ENCODE measurements at places on chromosomes 11 and 22.
A peak's percentile ranks its signal among the peaks of the same experiment; 100 is the strongest.

GRCh38 chr11:44604171-44604581 is 38.7 kb downstream of the CD82 start:
- DNase-seq = peak; percentile 61

GRCh38 chr11:129973068-129973467 is 29.6 kb downstream of the PRDM10 start:
- no peak for DNase-seq

GRCh38 chr22:40345815-40346184 is 500 bp upstream of the ADSL start:
- no peak for DNase-seq

DNA sequence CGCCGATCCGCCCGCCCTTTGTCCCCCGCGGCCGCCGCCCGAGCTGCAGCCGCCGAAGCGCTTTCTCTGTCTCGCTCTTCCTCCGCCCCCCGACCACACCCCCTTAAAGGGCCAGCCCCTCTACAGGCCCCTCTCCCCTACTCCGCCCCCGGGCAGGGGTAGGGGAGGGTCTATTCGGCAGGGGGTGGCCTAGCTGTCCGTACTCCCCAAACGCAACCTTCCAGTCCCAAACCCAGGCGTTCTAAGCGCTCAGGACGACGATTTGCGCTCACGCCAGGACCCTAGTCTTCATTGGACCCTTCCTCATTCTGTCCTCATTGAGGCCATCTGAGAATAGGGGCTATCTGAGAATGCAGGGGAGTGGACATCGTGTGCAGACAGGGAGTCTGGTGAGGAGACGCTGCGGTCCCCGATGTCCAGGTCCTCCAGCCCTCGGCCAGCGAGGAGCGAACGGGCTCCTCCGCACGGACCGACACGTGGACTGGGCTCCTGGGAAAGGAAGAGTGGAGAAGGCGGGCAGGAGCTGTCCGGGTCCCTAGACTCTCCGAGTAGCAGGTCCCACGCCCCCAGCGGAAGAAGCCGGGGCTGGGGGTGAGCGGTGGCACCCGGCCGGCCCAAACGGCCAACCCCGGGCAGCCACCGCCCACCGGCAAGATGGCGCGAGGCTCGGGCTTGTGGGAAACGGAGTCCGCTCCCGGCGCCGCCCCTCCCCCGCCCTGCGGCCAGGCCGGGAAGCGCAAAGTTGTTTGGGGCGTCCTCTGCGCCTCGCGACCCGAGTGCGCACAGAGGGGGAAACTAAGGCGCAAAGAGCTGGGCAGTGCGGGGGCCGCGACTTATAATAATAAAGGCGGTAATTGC is at the start of gene PPP1R14B:
Gene PPP1R14B (minus strand): TSS at position 73 of the 858 bp plus-strand sequence. CDS start 270 bp downstream, outside the sequence.
- peak; percentile 61 for DNase-seq

- DNase-seq = no peak
Measured at GRCh38 chr11:45805305-45806071, 539 bp downstream of the SLC35C1 start.

DNA sequence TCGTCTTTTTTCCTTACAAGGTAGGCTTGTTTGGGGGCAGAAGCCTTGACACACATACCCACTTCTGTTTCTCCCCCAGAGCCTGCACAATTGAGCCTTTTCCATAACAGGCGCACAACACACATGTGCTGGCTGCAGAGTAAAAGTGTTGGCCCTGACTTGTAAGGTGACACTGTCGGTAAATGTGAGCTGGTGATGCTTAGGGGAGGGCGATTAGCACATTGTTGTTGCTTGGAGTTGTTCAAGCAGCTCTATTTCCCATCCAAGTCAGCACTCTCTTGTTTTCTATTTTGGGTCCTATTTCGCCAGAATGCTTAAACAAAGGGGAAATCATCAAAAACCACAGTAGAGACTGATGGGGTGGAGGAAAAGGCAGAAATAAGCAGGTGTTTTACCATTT is 51.9 kb upstream of the PTPRJ start:
- no peak for DNase-seq

DNA sequence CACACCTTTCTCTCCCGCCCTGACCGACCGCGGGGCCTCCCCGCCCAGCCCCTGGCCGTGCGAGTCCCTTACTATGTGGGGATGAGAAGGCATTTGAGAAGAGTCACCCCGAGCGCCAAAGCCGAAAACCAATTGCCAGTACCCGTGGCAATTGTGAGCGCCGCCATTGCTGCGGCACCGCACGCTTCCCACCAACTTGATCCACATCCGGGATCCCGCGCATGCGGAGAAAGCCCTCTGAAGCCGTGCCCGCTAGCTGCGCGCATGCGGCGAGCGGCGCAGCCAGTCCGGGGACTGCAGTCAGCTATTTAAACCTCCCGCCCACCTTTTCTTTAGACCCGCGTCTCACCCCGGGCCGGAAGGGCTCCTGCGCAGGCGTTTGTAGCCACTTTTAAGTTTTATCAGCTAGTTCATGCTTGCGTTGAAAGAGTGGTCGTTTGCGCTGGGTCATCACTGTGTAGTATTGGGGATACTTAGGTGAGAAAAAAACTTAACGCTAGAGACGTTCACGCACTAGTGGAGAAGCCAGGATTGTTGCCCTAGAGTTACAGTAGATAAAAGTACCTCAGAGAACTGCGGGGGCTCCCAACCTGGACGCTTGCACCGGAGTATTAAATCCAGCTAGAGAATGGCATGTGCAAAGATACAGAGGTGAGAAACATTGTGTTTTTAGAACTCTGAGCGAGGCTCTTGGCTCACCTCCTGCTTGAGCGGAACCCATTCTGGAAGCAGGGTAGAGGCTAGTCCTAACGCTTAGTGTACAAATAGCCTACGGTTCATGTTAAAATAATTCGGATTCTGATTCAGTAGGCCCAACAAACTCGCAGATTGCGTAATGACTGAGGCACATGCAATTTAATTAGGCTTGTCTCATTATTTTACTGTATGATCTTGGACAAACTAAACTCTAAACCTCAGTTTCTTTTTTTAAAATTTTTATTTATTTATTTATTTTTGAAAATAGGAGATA is at the start of gene ALG8:
Gene ALG8 (minus strand): TSS at position 205 of the 970 bp plus-strand sequence. CDS start 38 bp downstream, at position 167.
- DNase-seq = peak; percentile 84
